ENCODE measurements at places on chromosomes 12 and 14. TPM values are rescaled to one million over a fixed set of nuclear protein-coding genes. Genes with fewer than 3 reads are reported as not detected.

Gene PZP
- not detected for polyA plus RNA-seq

DNA sequence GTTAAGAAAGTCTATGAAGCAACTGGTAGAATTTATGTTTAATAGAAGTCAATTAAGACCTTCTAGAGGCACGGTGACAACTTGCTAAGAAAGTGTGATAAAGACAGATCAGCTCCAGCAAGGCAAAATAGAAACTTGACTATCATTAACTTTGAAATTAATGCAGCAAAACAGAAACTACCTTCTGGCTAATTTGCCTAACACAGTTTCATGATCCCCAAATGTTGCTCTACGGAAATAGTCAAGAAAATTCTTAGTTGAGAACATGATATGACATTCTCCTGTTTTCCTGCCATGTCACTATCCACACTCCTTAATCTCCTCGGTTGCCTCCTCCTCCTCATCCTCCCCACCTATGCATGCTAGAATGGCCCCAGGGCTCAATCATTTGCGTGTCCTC lies 4.2 kb downstream of the DENND5B start:
- no peak for DNase-seq

Gene KICS2
- polyA plus RNA-seq: 5.1 TPM

Gene PTPN6
- polyA plus RNA-seq: 16.4 TPM

DNA sequence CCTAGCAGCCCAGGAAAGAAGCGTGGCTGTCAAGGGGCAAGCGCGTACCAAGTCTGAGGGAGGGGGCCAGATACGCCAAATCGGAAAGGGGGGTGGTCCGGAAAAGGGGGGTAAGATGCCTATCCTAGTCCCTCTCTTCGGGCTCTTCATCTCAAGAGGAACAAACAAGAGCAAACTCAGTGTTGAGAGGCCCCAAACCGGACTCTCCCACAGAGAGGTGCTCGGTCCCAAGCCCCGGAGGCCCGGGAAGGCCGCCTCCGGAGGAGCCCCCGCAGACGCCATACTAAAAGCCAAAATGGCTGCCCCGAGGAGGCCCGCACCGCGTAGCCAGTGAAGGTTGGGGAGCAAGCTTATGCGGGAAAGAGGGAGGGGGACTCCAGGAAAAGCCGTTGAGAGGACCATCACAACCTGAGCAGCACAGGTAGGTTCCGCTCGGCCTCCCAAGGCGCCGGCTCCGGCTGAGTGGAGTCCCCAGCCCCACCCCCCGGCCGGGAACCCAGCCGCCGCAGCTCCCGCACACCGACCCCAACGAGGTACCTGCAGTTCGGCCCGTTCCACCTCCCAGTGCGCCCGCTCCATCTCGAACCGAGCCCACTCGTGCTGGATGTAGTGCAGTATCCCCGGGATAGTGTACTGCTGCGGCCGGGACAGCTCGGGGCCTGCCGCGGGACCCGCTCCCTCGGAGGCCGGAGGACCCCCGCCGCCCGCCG lies at the start of gene AP4S1:
TSS of gene AP4S1 (plus strand) at position 283 of the 710 bp plus-strand sequence. CDS start 40,548 bp downstream, outside the sequence.
- peak; percentile 20 for DNase-seq

Gene SLC10A1
- polyA plus RNA-seq: not detected

Gene TMEM121
- 1.9 TPM for polyA plus RNA-seq

GRCh38 chr12:112638420-112638819 lies 153.1 kb upstream of the RPH3A start:
- DNase-seq: no peak

DNA sequence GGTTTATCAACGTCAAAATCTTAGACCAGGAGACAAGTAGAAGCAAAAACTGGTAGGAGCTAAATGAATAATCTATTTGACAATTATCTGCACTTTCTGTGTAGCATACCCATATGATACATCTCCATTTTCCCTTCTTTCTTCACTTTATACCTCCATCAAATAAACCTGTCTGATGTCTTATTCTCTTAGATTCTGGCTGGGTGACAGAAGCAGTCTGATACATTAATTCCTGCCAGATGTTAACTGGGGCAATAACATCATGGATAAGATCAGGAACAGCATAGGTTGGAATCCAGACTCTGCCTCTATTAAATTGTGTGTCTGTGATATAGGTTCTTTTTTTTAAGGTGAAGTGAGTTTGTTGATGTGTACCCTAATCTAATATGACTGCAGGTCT lies 11.7 kb upstream of the RERG start:
- DNase-seq: no peak

DNA sequence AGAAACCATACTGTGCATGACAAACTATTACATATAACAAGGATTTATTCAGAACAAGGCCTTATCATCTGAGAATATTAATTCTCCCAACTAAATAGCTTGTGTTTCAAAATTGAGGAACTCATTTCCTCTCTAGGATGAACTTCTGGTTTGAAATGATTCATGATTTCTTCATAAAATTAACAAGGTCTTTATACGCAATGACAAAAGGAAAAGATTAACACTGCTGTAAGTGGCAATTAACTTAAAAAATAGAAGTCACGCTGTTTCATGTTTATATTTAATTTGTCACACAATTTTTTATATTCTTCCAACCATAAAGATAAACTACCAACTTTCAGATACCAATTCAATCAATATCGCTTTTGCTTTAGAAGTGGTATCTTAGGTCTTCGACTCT lies 80.8 kb downstream of the GRIP1 start:
- no peak for DNase-seq

DNA sequence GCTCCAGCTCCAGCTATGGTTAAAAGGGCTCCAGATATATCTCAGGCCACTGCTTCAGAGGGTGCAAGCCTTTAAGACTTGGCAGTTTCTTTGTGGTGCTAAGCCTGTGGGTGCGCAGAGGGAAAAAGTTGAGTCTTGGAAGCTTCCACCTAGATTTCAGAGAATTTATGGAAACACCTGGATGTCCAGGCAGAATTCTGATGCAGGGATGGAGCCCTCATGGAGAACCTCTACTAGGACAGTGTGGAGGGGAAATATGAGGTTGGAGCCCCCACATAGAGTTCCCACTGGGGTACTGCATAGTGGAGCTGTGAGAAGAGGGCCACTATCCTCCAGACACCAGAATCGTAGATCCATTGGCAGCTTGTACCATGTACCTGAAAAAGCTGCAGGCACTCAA lies 69.9 kb downstream of the SDR9C7 start:
- DNase-seq: no peak

DNA sequence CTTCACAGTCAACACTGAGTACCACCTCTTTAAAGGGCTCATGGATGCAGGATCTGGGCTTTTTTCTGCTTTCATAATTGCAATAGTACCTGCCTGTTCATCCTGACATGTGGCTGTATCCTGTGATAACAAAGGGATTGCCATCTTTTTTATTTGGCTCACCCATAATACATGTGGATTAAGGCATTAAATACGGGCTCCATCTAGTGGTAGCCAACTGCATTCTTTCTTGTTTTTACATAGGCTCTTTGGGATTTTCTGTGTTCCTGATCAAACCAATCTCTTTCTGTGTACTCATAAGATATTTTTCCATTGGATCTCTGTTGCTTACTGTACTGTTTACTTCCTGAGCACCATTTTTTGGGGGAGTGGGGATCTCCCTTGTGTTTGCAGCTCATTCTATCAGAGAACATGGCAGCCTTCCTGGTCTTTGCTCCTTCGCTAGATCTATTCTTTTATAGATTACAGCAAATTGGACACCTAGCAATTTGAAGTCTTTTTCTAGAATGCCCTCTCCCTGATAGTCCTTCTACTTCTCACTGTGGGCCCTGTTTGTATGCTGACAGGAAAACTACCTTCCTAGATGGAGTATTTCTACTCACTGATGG lies 723.4 kb upstream of the MDGA2 start:
- DNase-seq: peak; percentile 19

GRCh38 chr14:76599559-76600287 lies 161.5 kb upstream of the VASH1 start:
- DNase-seq: no peak

DNA sequence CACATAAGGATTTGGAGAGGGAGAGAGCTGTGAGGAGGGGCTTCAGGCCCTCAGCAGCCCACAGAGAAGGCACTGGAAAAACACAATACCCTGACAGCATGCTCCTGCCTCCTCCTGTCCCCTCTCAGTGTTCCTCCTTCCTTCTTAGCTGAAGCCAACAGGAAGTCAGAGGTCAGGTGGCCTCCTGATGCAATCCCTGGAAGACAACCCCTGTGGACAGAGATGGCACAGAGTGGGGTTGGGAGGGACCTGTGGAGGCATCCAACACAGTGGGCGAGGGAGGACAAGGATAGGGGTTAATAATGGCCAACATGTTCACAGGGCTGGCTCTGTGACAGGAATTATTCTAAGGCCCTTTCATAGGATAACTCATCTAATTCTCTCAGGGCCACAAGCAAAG lies 15.4 kb upstream of the IFI27L2 start:
- no peak for DNase-seq

Gene KCNK10
- not detected for polyA plus RNA-seq

DNA sequence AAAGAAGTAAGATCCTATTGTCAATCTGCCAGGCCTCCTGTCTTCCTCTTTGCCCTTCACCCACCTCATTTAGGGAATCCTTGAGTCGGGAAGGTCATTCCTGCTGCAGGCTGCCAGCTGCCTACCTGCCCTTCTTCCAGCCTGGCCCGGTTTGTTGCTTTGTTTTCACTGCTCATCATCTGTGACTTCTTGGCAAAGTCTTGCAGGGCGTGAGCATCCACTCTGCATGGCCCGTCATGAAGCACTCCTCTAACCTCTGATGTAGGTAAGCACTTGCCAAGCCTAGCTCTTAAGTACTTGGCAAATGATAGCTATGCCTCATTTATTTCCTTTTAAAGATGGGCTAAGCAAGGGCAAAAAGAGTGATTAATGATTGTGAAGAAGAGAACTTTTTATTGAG lies 192.8 kb downstream of the NRXN3 start:
- DNase-seq: no peak

- DNase-seq: no peak
Observed at GRCh38 chr12:108635997-108636808, 2.5 kb upstream of the SELPLG start.

GRCh38 chr12:95304673-95305198 lies 87.1 kb downstream of the VEZT start:
- DNase-seq: no peak

DNA sequence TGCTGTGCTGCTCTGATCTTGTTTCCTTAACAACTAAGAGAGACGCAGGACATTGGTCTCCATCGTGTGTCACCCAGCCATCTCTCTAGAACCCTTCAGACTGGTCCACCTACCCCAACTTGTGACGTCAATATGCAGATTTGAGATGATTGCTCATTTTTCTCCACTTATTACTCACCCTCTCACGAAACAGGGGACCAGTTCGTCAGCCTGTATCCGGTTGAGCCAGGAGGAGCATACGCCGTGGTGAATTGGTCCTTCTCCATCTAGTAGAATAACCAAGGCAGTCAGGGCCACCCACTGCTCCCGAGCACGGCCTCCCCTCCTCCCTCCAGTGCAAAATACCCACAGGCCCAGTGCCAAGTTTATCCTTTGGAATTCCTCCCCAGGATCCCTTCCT lies 36.2 kb upstream of the FBXO21 start:
- no peak for DNase-seq

Gene PPP1R1A
- not detected for polyA plus RNA-seq

- DNase-seq: no peak
Observed at GRCh38 chr14:96154900-96155299, 49.7 kb upstream of the BDKRB2 start.

Gene ASCL1
- polyA plus RNA-seq: not detected

Data from mammary epithelial cell (primary cell).